ENCODE measurements at places on chromosomes 5 and 9.

- no peak for DNase-seq
These were observed 90.3 kb upstream of the PHYKPL start for GRCh38 chr5:178322736-178323540.

DNA sequence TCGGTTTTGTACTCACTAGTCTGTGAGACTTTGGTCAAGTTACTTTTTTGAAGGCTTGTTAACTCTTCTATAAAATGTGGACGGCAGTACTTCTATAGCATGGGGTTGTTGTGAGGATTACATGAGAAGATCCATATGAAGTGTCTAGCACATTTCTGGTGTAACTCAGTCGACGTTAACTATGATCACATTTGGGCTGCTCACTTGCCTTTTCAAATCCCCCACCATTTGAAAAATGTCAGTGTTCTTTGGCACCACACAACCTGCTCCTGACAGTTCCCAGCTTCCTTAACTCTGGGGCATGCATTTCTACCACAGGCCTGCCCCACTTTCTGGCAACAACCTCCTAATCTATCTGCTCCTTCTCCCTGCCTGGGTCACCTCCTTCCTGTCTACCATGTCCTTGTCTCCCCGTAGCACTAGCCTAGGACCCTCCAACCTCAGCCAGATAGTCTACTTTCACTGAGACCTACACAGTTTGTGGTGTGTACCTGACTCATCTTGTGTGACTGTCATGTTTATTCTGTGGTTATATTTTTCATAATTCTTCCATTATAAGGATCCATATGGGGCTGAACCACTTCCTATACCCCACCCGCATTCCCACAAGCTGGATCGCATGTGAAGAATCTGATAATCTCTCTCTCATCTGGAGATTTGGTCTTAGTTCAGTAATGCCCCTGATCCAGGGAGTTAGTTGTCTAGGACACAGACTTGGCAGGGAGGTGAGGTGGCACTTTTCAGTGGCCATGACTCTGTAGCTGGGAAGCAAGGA, 30.2 kb upstream of the BASP1 start:
- no peak for DNase-seq

GRCh38 chr5:109690975-109691574, 1.3 kb downstream of the MAN2A1 start:
- DNase-seq, result peak; percentile 80

DNA sequence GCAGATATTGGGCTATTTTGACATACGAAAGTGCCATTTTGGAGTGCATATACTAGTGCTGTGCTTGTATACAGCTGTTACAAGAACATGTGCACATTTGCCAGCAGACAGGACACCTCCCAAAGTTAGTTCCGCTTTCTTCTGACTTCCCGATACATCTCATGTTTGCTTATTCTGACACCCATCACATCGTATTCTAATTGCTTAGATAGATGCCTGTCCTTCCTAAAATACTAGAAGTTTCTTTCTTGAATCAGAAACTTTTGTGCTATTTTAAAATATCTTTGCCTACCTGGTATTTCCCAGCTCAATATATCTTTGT, 177.8 kb downstream of the TTLL11 start:
- DNase-seq, result no peak

DNA sequence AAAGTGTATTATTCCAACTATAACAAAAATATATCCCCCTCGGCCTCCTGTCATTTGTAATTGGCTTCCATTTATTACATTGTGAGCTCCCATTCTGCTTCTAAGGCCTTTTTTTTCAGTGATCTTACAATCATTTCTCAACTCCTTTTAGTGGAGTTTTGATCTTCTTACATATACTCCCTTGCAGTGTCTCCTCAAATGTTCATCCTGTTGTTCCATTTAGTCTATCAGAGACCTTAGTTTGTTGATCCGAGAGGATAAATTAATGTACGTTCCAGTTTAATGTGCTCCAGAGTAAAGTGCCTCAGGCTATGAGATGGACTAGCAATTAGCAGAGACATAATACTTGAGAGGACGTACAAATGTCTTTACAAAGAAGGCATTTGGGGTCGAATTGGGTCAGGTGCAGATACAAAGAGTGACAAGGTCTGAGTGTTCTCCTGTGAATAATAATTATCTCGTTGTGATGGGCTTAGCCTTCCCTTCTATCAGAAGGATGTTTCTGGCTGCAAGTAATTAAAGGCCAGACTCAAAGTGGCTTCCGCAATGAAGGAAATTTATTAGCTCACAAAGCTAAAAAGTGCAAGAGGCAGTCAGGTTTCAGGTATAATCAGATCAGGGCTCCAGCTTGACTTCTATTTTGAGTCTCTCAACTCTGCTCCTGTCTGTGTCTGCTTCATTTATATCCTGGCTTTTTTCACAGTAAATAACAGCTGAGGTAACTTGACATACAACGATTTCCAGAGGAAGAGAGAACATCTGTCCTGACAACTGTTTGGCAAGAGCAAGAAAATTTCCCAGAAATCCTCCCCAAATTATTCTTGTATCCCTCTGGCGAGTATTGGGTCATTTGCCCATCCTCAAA, 30.1 kb downstream of the ARRDC3 start:
- DNase-seq, result no peak

- peak; percentile 71 for DNase-seq
These were observed 984 bp downstream of the STXBP1 start for GRCh38 chr9:127612939-127613582.

- DNase-seq, result no peak
These were observed 45.5 kb downstream of the PUM3 start for GRCh38 chr9:2798423-2798822.

- DNase-seq, result no peak
These were observed 120.1 kb upstream of the ZNF608 start for GRCh38 chr5:124866355-124867136.

DNA sequence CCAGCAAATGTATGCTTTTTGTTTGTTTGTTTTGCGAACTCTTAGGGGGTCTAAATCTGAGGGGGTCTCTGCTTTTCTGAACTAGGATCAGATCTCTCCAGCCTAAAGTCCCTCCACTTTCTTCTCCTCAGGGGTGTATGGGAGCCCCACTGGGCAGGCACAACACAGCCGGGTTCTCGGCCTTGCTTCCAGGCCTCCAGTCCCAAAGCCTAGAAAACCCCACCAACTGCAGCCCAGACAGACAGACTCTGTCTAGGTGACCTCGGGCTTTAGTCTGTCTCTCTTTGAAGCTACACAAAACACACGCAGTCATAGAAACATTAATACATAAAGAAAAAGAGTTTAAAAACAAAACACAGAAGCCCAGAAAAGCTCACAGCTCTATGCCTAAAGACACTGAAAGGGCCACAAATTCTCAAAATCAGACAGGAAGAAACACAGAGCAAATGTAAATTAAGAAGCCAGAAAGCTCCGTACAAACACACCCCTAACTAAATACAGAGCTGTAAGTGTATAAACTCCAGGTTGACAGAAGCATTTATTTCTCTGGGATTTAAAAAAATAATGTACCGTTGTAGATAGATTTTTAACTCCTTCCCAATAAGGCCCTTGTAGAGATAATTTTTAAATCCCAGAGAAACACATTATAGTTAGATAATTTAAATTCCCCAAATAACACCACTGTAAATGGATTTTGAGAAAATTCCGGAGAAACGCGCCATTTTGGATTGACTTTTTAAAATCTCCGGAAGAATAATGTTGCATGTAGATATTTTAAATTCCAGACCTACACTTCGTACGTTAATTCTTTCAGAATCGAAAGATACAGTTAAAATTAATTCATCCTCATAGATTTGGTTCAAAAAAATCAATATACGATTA, 2.0 kb downstream of the PITX1 start:
- no peak for DNase-seq
